ENCODE measurements at places on chromosomes 6 and 20.

- no peaks in the 10 kb centered on the region for H3K27me3 ChIP-seq
- H3K27ac ChIP-seq = peak overlapping the region; percentile 22
- H3K4me1 ChIP-seq = peaks cover 28% of the 10 kb centered on the region
- DNase-seq = no peak
- H3K4me3 ChIP-seq = peak overlapping the region; percentile 36
Measured at GRCh38 chr20:3788685-3789155, 2.2 kb upstream of the CENPB start.

DNA sequence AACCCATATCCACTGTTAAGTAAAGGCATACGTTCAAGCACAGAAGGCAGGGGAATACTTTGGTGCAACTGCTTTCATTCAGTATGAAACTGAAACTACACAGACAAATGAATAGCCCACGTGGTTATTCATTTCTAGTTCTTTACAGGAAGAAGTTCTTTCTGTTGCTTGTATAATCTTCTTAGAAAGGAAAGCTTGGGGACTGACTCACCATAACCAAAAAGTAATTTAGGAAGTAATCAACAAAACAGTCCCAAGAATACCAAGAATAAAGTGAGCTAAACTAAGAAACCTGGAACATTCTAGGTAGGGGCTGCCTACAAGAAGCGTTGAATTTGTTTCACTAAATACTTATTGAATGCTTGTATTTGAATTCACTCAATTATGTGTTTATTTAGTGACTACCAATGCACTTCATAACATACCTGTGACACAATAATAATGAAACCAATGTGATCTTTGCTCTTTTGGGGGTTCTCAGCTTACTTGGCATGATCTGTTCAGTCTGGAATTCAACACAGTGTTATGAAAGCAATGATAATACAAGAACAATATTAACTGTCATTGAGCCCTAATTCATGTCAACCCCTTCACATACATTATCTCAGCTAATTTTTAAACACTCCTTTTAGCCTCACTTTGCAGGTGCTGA, 25.1 kb upstream of the KIAA0408 start:
- H3K4me3 ChIP-seq = peak overlapping the region; percentile 64
- no peak for DNase-seq
- no peaks in the 10 kb centered on the region for H3K27me3 ChIP-seq
- H3K4me1 ChIP-seq = peaks cover 19% of the 10 kb centered on the region
- peaks cover 3% of the 10 kb centered on the region for H3K36me3 ChIP-seq
- peak overlapping the region; percentile 64 for H3K27ac ChIP-seq

DNA sequence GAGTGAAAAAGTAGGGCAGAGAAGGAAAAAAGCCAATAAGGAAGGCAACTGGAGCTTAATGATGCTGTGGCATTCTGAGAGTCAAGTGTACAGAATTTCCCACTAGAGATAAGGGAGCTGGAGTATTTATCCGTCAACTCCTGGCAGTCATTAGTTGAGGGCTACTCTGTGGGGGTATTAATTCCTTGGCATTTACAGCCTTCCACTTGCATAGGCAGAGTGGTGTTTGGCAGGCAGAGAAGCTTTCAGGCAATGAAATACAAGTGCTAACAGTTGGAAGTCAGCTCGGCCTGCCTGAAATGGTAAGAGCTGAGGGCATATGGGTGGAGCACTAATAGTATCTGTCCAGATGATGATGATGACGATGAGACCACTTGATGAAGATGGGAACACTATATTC, 207.3 kb upstream of the FLRT3 start:
- no peaks in the 10 kb centered on the region for H3K36me3 ChIP-seq
- DNase-seq = no peak
- H3K27me3 ChIP-seq = no peaks in the 10 kb centered on the region
- H3K27ac ChIP-seq = no peak overlapping the region
- H3K4me1 ChIP-seq = no peaks in the 10 kb centered on the region

- H3K36me3 ChIP-seq = peaks cover 2% of the 10 kb centered on the region
- no peaks in the 10 kb centered on the region for H3K4me1 ChIP-seq
- no peak overlapping the region for H3K27ac ChIP-seq
- no peak overlapping the region for H3K4me3 ChIP-seq
- no peak for DNase-seq
Measured at GRCh38 chr6:44569931-44570385, 182.5 kb downstream of the CDC5L start.

GRCh38 chr6:134293659-134294161, 24.2 kb downstream of the SGK1 start:
- DNase-seq = no peak
- no peak overlapping the region for H3K27ac ChIP-seq
- no peaks in the 10 kb centered on the region for H3K36me3 ChIP-seq
- peaks cover 6% of the 10 kb centered on the region for H3K4me1 ChIP-seq
- H3K4me3 ChIP-seq = no peak overlapping the region
- no peaks in the 10 kb centered on the region for H3K27me3 ChIP-seq

DNA sequence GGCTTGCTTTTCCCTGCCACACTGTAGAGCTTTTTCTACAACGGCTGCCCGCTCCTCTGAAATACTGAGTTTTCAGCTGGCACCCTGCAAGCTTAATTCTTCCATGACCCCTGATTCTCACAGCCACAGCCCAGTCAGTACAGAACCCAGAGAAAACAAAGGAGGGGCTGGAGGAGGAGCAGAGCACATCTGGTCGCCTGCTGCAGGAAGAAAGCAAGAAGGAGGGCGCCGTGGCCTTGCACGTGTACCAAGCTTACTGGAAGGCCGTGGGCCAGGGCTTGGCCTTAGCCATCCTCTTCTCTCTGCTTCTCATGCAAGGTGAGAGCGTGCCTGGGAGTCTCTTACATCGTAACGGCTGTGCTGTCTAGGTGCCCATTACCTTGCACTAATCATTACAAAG, 11.3 kb downstream of the DLK2 start:
- no peak overlapping the region for H3K4me3 ChIP-seq
- DNase-seq = no peak
- no peaks in the 10 kb centered on the region for H3K4me1 ChIP-seq

DNA sequence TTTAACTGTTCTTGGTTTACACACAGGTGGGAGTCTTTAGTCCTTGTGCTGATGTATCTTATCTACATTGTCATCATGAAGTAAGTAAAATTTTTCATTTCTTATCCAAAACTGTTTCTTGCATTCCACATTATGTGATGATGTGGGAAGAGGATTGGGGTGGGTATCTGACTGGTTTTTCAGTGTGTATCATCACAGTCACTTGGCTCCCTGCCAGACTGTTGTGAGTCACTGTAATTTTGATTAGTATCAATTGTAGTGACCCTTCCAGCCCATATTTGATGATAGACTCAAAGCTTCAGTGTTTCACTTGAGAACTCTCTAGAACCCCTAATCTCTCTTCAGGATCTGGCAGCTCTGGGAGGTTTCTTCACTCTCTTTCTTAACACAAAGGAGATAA, 84.5 kb upstream of the RIN2 start:
- H3K27me3 ChIP-seq = peaks cover 9% of the 10 kb centered on the region
- H3K4me1 ChIP-seq = peaks cover 5% of the 10 kb centered on the region
- no peak overlapping the region for H3K27ac ChIP-seq
- no peak overlapping the region for H3K4me3 ChIP-seq
- no peaks in the 10 kb centered on the region for H3K36me3 ChIP-seq
- no peak for DNase-seq

DNA sequence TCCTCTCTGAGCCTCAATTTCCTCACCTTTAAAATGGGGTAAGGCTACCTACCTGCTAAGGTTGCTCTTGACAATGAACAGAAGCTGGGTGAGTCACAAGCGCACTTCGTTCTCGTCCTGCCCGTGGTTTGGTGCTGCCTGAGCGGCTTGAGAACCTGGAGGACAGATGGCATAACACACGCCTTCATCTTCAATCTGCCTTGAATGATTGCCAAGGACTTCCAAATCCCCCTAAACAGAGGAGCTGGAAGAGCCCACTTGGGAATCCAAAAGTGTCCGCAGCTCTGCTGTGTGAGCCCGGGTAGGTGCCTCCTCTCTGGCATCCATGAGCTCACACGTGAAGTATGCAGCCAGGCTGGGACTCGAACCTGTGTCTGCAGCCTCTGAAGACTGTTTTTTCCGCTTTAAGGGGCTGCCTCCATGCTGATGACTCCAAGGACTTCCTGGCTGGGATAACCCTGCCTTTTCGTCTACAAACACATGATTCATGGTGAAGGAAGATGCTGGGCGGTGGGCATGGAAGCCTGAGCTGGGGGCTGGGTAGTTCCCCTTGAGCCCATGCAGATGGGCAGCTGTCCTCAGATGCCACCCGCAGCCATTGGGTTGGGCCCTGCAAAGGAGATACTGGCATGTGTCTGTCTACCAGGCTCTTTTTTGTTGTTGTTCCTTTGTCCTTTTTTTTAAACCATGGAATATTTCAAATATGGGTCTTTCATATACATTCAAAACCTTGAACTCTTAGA, 25.3 kb upstream of the CSNK2A1 start:
- H3K27ac ChIP-seq = no peak overlapping the region
- H3K36me3 ChIP-seq = no peaks in the 10 kb centered on the region
- H3K4me1 ChIP-seq = no peaks in the 10 kb centered on the region
- peaks cover 53% of the 10 kb centered on the region for H3K27me3 ChIP-seq
- DNase-seq = no peak

- H3K4me3 ChIP-seq = no peak overlapping the region
- H3K36me3 ChIP-seq = peaks cover 8% of the 10 kb centered on the region
- H3K27me3 ChIP-seq = no peaks in the 10 kb centered on the region
- no peak overlapping the region for H3K27ac ChIP-seq
- no peak for DNase-seq
Measured at GRCh38 chr6:16564436-16564835, 196.8 kb downstream of the ATXN1 start.

DNA sequence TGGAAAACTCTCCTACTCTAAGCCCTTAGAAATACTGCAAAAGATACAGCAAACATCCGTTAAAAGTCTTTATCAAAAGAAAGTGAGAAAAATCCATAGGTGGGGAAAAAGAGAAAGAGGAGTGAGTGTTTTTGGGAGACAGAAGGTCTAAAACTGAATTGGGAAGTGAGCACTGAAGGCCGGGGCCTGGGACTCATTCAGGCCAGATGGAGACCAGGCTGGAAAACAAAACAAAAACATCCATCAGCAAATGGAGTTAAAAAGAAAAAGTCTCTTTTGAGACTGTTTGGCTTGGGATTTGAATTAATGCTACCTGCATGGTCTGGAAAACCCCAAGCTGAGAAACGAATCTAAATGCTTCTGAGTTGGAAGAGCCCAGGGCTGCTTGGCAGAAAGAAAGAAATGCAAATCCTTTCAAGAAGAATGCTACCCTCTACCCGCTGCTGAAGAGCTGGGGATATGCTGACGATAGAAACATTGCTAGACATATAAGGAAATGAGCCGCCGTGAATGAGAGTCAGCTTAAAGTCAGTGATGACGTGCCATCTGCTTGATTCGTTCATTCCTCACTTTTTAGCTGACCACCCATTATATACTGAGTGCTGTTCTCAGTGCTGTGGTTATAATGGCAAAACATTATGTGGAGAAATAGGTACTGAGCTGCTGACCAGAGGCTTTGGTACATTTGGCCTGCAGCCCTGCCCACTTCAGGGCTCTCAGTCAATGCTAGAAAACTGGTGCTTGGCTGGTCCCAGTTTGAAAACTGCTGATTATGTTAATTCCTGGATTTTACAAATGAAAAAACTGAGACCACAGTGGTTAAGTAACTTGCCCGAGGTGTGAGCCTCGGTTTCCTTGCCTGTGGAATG, 28.0 kb upstream of the TULP4 start:
- H3K4me3 ChIP-seq = peak overlapping the region; percentile 27
- no peaks in the 10 kb centered on the region for H3K27me3 ChIP-seq
- H3K36me3 ChIP-seq = peaks cover 4% of the 10 kb centered on the region
- H3K4me1 ChIP-seq = peaks cover 40% of the 10 kb centered on the region

GRCh38 chr6:163572612-163573011, 158.1 kb downstream of the QKI start:
- peaks cover 16% of the 10 kb centered on the region for H3K36me3 ChIP-seq
- no peak overlapping the region for H3K27ac ChIP-seq
- no peaks in the 10 kb centered on the region for H3K27me3 ChIP-seq
- H3K4me1 ChIP-seq = no peaks in the 10 kb centered on the region
- H3K4me3 ChIP-seq = no peak overlapping the region
- DNase-seq = no peak

DNA sequence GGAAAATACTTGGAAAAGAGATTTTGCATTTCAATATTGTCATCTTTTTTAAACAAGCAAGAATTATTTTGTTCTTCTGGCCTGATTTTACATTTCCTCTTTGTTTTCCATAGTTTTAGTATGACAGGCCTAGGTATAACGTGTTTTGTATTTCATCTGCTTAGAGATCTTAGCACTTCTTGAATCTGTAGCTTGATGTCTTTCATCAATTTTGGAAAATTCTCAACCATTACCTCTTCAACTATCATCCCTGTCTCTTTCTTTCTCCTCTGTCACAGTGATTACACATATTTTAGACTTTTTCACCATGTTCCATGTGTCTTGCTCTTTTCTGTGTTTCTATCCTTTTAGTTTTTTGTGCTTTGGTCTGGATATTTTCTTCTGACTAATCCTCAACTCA, 67.2 kb upstream of the PHACTR1 start:
- peaks cover under 1% of the 10 kb centered on the region for H3K36me3 ChIP-seq
- no peaks in the 10 kb centered on the region for H3K4me1 ChIP-seq
- no peak overlapping the region for H3K27ac ChIP-seq
- no peak for DNase-seq

GRCh38 chr20:57556980-57557274, 4.0 kb upstream of the PCK1 start:
- no peaks in the 10 kb centered on the region for H3K36me3 ChIP-seq
- DNase-seq = no peak
- no peaks in the 10 kb centered on the region for H3K4me1 ChIP-seq
- no peak overlapping the region for H3K27ac ChIP-seq

DNA sequence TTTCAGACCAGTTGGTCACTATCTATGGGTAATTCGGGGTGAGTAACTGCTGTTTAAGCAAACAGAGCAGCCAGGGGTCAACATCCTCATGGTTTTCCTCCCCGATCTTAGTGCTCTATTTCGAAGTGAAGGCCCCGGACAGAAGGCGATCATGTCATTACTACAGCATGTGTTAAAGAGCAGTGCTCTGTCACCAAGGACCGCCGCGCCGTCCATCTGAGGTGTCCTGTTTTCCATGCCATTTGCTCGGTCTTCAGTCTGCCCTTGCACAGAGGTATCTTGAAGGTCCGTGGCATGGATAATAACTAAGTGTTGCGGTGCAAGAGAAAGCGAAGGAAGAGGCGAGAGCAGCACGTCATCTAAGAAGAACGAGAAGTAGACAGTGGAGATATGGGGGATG, 25.1 kb downstream of the PPP1R3G start:
- H3K27ac ChIP-seq = no peak overlapping the region
- no peaks in the 10 kb centered on the region for H3K36me3 ChIP-seq
- H3K27me3 ChIP-seq = no peaks in the 10 kb centered on the region
- H3K4me3 ChIP-seq = no peak overlapping the region
- DNase-seq = no peak

- no peak overlapping the region for H3K4me3 ChIP-seq
- H3K36me3 ChIP-seq = peaks cover 64% of the 10 kb centered on the region
- H3K27ac ChIP-seq = peak overlapping the region; percentile 72
Measured at GRCh38 chr6:26541579-26541978, 3.4 kb downstream of the HMGN4 start.

- no peaks in the 10 kb centered on the region for H3K27me3 ChIP-seq
- H3K27ac ChIP-seq = peak overlapping the region; percentile 93
- peaks cover 28% of the 10 kb centered on the region for H3K36me3 ChIP-seq
- no peak for DNase-seq
- H3K4me1 ChIP-seq = peaks cover 100% of the 10 kb centered on the region
- peak overlapping the region; percentile 70 for H3K4me3 ChIP-seq
Measured at GRCh38 chr20:48761874-48762273, 65.9 kb downstream of the PREX1 start.

- H3K4me1 ChIP-seq = peaks cover 6% of the 10 kb centered on the region
- H3K4me3 ChIP-seq = no peak overlapping the region
- H3K27ac ChIP-seq = no peak overlapping the region
- peaks cover 2% of the 10 kb centered on the region for H3K36me3 ChIP-seq
- H3K27me3 ChIP-seq = no peaks in the 10 kb centered on the region
- DNase-seq = no peak
Measured at GRCh38 chr6:282177-282866, 10.0 kb upstream of the DUSP22 start.

Measured in central memory CD8-positive, alpha-beta T cell (primary cell).